ENCODE measurements at places on chromosomes 7 and 10.
A peak's percentile ranks its signal among the peaks of the same experiment; 100 is the strongest.

GRCh38 chr7:75888464-75889222 is 9.8 kb downstream of the RHBDD2 start:
- no peak for DNase-seq

DNA sequence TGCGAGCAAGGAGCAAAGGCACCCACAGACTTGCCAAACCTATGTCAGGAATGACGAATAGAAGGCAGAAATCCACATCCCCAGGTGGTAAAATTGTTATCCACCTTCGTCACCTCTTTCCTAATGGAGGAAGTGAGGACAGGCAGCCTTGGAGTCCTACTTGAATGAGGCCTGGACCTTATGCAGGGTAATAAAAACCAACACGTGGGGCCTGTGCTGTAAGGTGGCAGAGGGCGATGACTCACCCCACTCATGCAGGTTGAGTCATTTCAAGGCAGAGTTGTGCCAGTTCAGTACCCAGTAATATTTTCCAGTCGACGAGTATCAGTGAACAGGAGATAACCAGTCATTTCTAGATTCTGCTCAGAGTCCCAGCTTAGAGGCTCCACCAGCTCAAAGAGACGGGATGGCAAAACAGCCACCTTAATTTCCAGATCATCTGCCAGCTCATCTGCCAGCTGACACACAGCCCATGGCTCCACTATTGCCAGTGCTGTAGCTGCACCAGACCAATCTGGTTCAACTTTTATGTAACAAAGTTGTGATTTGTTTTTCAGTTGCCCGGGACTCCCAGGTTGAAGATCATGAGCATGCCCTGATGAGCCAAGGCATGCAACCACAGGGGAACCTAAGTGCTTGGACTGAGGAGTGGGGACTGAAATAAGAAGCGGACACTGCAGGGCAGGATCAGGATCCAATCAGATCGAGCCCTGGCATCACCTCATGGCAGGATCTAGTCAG is 176.2 kb upstream of the ITGB1 start:
- DNase-seq = peak; percentile 48

- DNase-seq = peak; percentile 42
Observed at GRCh38 chr7:16644636-16645592, 640 bp downstream of the ANKMY2 start.

DNA sequence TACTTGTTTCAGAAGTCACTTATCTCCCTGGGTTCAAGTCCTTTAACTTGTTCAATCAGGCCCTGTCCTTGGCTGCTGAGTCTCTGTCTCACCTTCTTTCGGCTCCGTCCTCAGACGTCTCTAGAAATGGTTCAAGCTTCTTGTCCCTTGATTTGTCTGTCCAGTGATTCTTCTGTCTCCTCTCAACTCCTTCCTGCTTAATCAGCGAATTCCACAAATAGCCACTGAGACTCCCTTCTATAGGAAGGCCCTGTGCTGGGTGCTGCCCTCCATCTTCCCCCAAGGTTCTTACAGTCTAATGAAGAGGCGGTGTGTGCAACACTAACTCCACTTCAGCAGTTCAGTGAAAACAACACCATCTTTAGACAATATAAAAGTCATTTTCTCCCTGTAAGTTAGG is 12.7 kb downstream of the FAM241B start:
- DNase-seq = no peak

DNA sequence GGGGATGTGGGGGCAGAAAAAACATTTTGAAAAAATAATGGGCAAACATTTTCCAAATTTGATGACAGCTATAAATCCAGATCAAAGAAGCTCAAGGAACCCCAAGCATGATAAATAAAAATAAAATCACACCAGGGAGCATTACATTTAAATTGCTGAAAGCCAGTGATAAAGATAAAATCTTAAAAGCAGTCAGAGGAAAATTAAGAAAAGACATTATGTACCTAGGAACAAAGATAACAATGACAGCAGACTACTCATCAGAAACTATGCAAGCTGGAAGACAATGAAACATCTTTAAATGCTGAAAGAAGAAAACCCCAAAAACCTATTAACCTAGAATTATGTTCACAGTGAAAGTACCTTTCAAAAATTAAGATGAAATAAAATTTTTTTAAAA is 23.3 kb downstream of the NEUROG3 start:
- no peak for DNase-seq

- DNase-seq = no peak
Observed at GRCh38 chr7:157909370-157909769, 572.6 kb downstream of the DNAJB6 start.

DNA sequence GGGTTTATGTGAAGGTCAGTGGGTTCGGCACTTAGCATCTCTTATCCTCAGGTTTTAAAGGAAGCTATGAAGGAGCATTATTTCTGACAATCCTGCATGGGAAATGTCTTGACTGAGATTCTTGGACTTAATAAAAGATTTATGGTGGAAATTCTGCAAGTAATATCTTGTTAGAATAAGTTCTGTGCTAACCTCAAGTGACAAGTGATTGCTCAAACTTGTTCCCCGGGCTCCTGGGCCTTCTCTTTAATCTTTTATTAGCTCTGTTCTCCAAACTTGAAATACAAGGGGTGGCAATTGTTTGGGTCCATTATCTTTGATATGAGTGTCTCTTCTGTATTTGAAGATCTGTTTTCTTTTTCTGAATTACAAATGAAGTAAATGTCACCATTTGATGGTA is 140.6 kb upstream of the CTBP2 start:
- no peak for DNase-seq

GRCh38 chr7:80197627-80198026 is 63.0 kb downstream of the GNAI1 start:
- DNase-seq = no peak

Data from activated T-helper 1 cell treated with anti-CD3 and anti-CD28 coated beads, Interleukin-12 subunit alpha, Interleukin-12 subunit beta, Interleukin-2, Interleukin-4 antibody, amounts not matched to agents 30 ng/mL and 10 ng/mL and 1 ng/mL, durations not matched to agents 14 hours and 24 hours and 36 hours (primary cell).